ENCODE measurements at places on chromosomes 3 and 15.

DNA sequence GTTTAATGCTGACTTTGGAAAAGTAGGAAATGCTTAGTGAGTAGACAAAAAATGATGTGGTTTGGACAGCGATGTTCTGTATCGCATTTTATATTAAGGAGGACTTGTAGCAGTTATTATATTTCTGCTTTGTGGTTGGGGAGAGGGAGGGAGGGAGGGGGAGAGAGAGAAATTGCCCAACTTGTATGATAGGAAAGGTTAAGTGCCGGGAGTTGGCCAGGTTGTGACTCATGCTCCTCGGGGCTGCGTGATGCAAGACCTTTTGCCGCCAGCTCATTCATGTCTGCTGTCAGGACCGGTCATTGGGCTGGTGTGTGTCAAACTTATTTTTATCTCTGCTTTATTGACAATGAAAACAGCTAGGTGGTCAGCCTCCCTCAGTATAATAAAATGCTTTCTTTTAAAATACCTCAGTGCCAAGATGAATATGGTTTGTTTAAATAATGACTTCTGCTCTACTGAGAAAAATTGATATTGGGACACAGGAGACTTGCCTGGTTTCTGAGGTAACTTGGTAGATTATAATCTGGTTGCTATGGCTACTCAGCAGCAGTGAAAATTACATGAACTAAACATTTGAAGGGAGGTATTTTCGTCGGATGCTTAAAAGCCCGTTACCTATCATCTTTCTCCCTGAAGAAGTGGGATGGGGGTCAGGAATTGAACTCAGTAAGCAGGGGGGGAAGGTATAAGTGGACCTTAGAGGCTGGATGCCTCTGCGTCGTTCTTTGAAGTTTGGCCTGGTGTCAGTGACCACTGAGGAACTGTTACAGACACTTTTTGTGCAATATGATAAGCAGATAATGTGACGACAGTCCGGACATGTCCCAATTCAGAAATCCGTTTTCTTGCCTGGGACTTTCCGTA, 90.7 kb downstream of the FNDC3B start:
- no peak for DNase-seq

GRCh38 chr3:138902171-138902570, 44.8 kb downstream of the FOXL2 start:
- DNase-seq: no peak

DNA sequence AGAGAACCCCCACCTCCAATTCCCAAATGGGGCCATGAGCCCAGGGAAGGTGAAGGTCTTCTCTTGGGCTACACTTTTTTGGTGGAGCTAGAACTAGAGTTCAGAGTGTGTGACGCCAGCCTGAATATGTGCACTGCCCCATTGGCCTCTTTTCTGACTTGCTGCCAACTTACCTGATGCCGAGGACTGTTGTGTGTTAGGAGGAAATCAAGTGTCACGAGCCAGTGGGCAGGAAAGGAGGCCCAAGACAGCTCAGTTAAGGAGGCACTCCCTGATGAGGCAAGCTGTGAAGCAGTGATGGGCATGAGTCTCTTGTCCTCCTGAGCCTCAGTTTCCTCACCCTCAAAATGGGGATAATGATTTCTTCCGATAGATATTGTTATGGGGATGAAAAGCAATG, 107.8 kb downstream of the ANP32A start:
- DNase-seq: no peak

DNA sequence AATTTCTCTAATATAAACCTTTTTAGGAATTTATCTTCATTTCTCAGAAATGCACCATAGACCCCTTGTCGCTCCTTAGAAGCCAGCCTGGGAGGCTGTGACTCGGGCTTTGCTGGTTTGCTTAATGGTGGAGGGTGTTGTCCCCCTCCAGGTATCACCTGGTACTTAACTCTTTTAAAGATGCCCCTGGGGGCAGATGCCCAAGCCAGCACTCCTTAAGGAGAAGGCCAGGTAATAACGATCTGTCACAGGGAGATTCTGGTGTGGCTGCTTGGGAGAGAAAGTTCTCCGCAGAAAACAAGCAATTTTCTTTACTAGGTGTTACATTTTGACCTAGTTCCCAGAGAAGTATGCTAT, 22.3 kb downstream of the EHD4 start:
- DNase-seq: no peak

DNA sequence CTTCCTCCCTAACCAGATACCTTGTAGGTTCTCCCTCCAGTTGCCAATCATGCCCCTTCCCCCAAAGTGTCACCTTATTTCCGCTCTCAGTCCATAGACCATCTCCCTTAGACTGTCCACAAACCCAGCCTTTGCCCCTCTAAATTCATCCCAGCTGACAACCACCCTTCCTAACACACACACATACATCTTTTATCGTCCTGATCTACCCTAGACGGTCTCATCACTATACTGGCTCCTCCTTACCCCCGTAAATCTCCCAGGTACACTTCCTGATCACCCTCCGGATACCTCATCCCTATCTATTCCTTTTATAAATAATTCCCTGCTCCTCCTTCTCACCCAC, 828 bp downstream of the THOC7 start:
- DNase-seq: no peak

DNA sequence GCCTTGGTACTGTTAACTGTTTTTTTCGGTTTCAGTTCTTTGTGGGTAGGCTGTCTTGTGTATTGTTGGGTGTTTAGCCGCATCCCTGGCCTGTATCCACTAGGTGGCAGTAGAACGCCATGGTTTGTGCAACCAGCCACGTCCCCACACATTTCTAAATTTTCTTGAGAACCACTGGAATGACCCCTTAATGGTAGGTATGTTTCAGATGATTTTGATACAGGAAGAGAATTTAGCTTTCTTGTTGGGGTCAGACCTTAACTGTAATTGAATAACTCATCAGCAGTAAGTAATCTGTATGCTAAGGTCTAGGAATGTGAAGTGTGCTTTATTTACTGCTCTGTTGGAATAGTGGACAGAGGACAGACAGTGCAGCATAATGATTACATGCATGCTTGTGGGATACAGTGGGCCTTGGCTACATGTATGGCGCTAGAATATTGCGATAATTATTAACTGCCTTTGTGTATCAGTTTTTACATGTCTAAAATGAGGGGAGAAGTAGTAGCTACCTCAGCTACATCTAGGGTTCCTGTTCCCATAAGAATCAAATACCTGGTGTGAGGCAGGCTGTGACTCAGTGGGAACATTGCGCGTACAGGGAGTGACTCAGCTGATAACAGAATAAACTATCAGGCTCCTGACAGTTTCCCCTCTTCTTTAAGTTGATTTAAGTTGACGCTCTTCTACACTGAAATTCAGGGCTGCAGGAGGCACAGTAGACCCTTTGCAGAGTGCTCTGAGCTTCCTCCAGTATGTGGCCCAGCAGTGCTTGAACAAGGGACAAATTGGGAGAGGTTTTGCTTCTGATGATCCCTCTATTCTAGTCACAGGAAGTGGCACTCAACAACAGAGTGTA, 25.0 kb upstream of the GPR171 start:
- peak; percentile 67 for DNase-seq

DNA sequence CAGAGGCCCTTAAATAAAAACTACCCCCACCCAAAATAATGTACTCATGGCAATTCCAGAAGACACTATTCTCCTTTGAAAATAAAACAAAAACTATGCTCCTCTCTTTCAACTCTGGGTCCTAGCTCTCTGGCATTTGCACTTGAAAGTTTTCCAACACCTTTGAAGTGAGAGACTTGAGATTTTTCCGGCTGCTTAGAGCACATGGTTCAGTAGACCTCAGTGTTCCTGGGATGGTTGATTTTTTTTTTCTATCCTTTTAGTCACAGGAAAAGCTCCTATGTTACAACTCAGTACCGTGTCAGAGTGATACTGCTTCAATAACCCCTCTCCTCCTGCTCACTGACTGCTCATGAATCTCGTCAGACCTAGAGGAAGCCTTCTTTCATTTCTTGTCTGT, 118.3 kb upstream of the TUSC7 start:
- no peak for DNase-seq

DNA sequence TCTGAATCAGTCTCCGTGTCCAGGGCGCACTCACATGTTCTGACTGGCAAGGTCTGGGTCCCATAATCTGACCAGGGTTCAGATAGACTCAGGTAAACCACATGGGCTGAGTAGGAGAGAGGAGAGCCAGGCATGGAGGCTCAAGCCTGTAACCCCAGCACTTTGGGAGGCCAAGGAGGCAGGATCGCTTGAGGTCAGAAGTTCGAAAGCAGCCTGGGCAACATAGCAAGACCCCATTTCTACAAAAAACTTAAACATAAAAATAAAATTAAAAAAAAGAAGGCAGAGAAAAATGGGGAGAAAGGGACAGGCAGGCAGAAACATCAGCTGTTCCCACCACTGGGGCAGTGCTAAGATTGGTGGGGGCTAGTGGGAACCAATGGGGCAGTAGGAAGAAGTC, 5.4 kb downstream of the TMEM43 start:
- DNase-seq: no peak

DNA sequence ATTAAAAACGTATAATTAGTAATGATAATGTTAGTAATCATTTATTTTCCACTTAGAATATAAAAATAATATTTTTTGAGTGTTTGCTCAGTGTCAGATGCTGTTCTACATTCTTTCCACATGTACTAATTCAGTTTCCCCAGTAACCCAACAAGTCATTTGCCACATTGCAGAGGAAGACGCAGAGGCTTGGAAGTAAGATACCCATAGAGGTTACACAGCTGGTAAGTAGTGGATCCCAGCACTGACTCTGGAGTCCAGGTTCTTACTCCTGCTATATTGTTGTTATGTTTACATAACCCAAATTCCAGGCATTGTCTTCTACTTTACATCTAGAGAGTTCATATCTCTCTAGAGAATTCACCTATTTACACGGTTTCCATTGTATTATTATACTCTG, 48.2 kb upstream of the MYO5C start:
- DNase-seq: no peak

DNA sequence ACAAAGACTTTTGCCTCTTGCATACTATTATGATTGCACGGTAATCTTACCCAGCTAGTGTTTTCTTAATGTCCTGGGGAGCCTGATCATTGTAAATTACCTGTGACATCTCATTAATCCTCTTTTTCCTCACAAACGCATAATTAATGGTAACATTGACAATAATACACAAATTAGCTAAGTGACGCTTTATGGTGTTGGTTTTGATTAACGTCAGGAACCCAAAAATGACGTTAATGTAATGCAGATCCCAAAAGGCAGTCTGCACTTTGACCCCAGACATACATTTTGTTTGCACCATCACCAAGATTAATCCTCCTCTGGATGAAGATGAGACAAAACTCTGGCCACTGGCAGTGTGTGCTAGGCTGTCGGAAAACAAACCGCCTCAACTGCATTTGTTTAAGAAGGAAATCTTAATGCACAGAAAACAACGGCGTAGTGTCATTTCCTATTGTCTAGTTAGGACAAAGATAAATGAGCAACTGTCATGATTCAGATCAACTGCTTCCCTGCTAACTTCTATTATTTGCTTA, 83.9 kb upstream of the CDIN1 start:
- DNase-seq: no peak

DNA sequence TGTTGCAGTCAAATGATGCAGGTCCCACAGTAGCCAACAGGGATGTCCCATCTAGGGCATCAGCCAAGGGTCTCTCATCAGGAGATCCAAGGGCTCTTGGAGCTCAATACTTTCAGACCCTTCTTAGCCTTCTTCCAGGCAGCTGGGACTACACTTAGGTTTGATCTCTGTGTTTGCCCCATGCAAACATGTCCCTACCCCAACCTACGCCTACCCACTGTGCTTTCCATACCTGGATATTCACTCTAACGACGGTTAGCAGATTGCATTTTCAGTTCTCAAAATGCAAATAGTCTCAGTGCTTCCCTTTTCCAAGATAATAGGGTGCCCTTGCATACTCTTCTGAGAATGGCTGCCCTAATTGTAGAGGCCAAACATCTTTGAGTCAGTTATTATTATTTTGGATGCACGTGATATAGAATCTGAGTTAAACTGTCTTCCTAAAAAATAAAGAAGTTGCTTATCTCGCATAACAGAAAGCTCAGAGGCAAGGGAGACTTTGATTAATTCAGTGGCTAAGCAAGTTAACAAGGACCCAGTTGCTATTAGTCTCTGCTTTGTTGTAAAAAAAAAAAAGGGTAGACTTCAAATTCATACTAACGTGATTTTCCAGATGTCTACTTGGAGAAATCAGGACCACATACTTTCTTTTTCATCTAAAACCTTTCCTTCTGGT, 1.0 kb upstream of the CEP70 start:
- DNase-seq: no peak

DNA sequence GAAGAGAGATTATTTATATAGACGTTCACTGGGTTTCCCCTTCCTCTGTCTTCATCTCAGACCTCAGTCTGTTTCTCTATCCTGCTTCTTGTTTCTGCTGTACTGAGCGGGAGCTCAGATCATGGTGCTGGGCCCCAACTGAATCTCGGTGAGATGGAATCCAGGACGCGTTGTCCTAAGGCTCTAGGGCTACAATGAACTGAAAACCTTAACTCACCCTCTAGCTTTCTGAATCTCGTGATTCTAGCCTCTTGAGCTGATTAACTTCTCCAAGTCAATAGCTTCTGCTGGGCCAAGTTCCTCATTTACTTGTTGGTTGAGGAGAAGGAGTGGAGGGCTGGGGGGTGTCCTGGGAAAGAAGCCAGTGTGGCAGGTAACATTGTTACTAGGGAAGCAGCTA, 32.7 kb upstream of the MAP3K13 start:
- DNase-seq: no peak

DNA sequence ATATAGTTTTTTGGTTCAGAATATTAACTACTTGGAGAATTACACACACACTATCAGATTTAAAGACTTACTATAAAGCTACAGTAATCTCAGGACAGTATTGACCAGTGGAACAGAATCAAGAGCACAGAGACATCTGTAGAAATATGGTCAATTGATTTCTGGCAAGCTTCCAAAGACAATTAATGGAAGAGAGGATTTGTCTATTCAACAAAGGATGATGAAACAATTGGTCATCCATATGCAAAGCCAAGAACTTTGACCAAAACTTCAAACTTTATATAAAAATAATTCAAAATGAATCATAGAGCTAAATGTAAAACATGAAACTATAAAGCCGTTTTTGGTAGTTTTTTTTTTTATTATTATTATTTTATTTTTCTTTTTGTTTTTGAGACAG, 29.8 kb upstream of the MB21D2 start:
- DNase-seq: no peak

- no peak for DNase-seq
Observed at GRCh38 chr3:17800232-17800631, 57.8 kb upstream of the TBC1D5 start.

DNA sequence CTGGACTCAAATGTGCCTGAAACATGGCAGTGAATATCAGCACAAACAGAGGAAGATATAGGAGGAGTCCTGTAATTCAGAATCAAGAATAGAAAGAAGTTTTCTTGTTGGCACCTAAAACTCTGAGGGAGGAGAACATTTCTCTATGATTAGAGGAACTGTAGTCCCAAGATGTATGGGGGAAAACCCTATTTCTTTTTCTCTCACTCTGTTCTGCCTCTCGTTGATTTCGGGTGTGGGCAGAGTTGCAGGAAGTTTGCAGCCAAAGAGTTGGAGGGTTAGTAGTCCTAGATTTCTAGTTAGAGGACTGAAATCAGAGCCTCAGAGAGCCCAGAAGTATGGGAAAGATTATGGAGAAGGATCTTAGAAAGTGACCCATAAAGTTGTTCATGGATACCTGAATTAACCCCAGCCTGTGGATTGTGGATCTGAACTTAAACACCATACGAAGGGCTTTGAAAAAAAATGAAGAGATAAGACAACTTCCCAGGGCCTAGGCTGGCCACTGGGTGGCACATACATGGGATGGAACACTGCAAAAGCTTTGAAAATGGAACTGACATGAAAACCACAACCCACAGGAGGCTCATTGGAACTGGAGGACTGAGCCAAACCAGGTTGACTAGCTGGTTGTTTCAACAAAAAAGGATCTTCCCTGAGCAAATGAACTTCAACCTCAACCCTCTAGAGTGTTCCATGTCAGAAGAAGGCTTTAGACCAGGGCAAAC, 34.6 kb downstream of the FMN1 start:
- no peak for DNase-seq

- DNase-seq: no peak
Observed at GRCh38 chr3:160183345-160184076, 41.7 kb upstream of the C3orf80 start.

Measured in H7 (cell line).